ENCODE measurements at places on chromosomes 6 and 20. TPM values are rescaled to one million over a fixed set of nuclear protein-coding genes. Genes with fewer than 3 reads are reported as not detected.
A peak's percentile ranks its signal among the peaks of the same experiment; 100 is the strongest.

SLX4IP gene
- 4.5 TPM for total RNA-seq

- no peak for DNase-seq
These were observed 61.7 kb upstream of the SUPT3H start for GRCh38 chr6:45439459-45439858.

GRCh38 chr20:51054233-51054632, 31.3 kb upstream of the KCNG1 start:
- DNase-seq, result no peak

- peak; percentile 24 for DNase-seq
These were observed 93.0 kb upstream of the POPDC3 start for GRCh38 chr6:105272786-105273185.

DNA sequence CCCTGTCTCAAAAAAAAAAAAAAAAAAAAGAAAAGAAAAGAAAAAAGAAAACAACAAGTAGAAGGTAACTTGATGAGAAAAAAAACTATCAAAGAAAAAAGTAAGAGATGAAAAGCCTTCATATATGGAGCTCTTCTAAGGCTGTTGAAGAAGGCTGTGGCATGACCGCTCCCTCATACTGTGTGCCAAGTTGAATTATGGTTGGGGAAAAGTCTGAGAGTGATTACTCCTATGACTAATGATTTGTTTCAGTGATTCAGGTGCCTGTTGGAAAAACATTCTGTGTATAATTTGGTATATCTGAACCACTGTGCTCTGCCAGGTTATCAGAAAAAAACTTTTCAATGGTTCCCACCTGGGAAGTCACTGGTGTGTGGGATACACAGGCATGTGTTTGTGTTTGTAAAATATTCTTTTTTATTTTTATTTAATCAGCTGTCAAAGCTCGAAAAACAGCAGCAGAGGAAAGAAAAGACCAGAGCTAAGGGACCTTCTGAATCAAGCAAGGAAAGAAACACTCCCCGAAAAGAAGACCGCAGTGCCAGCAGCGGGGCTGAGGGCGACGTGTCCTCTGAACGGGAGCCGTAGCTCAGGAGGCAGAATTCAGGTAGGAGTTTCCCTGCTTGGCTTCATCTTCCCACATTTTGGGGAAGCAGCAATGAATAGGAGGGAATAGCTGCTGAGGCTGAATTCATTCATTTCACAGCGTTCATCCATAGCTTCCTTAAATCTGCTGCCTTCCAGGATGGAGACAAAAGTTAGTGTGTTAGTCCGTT, 69.7 kb upstream of the SCP2D1 start:
- no peak for DNase-seq

DNA sequence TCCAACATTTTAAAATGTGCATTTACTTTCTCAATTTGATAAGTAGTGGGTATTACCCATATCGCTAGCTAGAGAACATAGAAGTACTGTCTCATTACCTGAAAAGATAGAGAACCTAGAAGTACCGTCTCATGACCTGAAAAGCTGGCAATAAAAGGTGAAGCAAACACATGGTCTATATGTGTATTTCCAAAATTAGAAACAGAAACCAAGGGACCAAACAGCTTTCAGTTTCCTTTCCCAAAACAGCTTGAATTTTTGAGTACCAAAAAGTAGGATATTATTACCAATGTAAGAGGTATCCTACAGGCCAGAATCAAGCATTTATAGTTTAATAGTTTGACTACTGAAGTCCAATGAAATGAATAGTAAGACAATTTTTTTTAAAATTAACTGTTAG, 77.2 kb downstream of the KIF13A start:
- DNase-seq, result no peak

GRCh38 chr20:664576-664975, 11.0 kb downstream of the SCRT2 start:
- DNase-seq, result no peak

DNA sequence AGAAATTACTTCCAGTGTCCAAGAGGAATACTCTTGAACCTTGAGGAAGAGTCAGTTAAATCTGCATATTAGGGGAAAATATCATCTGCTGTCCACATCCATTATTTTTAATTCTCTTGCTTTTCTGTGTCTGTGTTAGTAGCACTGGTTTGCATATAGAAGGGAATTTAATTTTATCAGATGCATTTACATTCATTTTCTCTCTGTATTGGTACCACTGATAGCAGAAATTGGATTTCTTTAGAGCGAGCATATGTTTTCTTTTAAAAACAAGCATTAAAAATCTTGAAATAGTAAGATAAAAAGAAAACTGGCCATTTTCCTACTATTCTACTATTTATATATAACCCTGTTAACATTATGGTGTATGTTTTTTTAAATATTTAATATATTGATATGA, 83.8 kb downstream of the KIZ start:
- DNase-seq, result no peak

- no peak for DNase-seq
These were observed 4.4 kb downstream of the EFHC1 start for GRCh38 chr6:52424513-52424912.

- peak; percentile 57 for DNase-seq
These were observed 96.4 kb downstream of the BANF2 start for GRCh38 chr20:17796091-17796563.

PCIF1 gene
- total RNA-seq, result 27.2 TPM

DNA sequence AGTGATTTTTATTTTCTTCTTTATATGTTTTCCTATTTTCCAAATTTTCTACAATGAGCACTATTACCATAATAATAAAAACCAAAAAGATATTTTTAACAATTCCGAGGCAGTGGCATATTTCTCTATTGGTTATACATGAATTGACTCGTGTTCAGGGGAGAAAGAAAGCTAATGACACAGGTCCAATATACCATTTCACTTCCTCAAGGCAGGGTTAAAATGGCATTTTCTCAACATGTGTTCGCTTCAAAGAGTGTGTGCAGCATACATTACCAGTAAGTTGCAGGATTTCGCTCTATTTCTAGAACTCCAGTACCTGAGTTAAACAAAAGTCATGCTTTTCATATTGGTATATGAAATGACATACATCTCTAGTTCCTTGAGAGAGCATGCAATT, 35.1 kb upstream of the DTNBP1 start:
- DNase-seq, result no peak

GRCh38 chr20:37970856-37971245, 62.4 kb downstream of the TTI1 start:
- DNase-seq, result no peak

HLA-F gene
- 1.6 TPM for total RNA-seq

PI16 gene
- not detected for total RNA-seq

C4A gene
- total RNA-seq, result 5.2 TPM

DNA sequence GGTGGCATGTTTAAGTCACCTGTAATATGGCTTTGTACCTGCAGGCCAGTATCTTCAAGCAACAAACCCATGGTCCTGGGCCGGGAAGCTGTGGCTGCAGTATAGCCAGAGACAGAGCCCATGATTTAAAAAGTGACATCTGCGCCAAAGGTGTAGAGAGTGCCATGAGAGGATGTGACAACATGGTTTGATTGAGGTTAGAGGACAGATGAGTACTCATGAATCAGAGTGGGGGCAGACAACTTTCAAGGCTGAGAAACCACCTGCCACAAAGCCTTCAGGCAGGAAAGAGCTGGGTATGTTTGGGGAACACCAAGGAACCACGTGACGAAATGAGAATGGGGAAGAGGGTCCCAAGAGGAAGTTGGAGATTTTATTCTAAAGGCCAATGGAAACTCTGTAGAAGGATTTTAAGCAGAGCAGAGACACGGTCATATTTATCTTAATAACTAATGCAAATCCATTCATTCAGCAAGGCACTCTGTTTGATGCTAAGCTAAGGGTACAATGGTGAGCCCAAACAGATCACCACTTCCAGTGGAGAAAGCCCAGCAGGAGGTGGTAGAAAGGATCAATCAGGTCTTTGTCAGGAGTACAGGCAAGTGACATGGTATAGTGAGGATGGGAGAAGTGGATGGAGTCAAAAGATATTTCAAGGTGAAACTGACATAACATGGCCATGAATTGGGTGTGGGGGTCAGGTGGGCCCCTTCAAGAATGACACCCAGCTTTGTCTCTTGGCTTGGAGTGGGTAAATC, 3.4 kb upstream of the MICAL1 start:
- no peak for DNase-seq

ADAM33 gene
- 0.18 TPM for total RNA-seq

- DNase-seq, result no peak
These were observed 68.2 kb downstream of the C6orf52 start for GRCh38 chr6:10626154-10626741.

NHLRC1 gene
- total RNA-seq, result 2.3 TPM

GRCh38 chr6:159700970-159701369, 7.9 kb upstream of the SOD2 start:
- no peak for DNase-seq

SLC2A10 gene
- total RNA-seq, result 11.1 TPM

DNA sequence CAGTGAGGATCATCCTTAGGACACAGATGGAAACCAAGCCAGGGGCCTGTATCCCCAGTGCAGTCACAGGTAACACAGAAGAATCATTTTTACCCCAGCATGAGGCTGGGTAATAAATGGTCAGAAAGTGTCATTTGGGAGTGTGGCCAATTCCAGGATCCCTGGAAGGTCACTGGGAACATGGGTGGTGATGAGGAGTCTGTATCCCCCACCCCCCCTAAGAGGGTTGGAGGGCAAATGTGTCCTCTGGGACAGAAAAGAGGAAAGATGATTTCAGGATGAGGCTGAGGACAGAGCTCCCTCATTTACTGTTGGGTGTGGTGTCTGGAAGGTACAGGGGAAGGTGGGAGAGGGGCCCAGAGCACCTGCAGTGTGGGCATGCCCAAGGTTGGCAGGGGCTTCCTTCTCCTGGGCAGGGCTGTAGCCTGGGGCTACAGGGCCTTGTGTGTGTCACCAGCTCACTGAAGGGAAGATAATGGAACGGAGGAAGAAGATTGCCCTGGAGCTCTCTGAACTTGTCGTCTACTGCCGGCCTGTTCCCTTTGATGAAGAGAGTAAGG, 34.5 kb downstream of the PLCG1 start:
- DNase-seq, result no peak

GRCh38 chr6:144395014-144395413, 109.9 kb downstream of the UTRN start:
- peak; percentile 43 for DNase-seq

SMOC2 gene
- not detected for total RNA-seq

PACSIN1 gene
- total RNA-seq, result not detected

NOTCH4 gene
- total RNA-seq, result 120 TPM

ARHGAP18 gene
- total RNA-seq, result 86.1 TPM

OR2H2 gene
- total RNA-seq, result not detected

- peak; percentile 58 for DNase-seq
These were observed 16.2 kb downstream of the L3MBTL3 start for GRCh38 chr6:130034378-130035146.

- no peak for DNase-seq
These were observed 13.1 kb downstream of the NRSN1 start for GRCh38 chr6:24139080-24139479.

GRCh38 chr6:119917186-119917585, 567.6 kb upstream of the MAN1A1 start:
- DNase-seq, result no peak

DNA sequence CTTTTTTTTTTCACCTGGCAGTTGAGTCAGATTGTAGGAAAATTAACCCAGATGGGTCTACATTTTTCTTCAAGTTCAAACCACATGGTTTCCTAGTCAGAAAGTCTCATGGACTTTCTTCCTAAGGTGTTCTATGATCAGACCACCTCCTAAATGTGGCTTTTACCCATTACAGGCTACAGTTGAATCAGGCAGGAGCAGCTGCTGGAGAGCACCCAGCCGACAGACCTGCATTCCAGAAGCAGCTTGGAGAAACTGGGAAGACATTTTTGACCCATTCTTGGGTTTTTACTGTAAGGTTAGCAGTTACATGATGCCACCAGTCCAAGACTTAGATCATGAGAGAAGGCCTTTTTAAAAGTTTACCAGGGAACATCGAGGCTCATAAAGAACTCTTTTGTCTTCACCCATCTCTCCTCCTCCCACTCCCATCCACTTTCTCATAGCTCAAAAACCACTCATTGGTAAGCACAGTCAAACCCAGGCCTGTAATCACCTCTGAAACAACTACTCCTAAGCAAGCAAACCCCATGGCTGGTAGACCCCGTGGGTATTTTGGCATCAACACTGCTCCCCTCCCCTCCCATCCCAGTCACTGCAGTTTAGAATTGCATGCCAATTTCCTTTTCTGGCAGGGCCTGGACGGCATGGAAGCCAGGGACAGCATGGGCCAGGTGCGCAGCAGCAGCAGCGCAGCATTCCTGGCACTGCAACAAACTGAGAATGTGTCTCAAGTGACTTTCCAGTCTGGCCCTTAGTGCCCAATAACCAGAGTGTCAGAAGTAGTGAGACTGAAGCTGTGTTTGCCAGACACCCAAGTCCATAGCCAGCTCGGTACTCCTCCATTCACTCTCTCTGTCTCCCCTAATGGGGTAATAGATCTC, 113.7 kb downstream of the CLIC5 start:
- no peak for DNase-seq

BCL2L1 gene
- total RNA-seq, result 101 TPM

DNA sequence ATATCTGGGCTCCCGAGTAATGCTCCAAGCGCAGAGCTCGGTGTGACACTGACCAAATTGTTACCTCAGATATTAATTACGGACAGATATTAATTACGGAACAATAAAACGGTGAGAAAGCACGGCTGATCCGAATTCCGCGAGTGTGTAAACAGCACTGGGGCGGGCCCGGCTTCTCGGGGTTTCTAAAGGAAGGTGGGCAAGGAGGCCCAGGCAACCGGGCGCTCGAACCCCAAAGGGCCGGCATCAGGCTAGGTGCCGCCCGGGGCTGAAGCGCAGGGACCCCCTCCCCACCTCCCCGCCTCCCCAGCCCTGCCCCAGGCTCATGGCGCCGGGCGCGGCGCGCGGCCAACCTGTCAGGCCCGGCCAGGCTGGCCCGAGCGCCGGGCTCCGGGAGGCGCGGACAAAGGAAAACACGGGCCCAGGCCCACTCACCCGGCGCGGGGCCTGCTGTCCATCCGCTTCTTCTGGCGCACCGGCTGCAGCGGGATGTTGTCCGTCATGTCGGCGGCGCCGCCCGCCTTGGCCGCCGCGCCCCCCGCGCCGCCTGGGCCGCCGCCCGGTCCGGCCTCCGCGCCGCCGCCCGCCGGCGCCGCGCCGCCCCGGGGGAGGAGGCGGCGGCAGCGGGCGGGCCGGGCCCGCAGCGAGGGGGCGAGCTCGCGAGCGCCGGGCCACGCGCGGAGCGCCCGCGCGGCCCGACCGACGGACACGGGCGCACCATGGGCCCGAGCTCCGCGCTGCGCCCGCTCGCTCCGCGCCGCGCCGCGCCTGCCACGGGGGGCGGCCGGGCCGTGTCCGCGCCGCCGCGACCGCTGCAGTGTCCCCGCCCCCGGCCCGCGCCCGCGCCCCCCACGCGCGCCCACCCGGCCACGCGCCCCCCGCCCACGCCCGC, at the start of gene ATP9A:
Gene ATP9A (minus strand): TSS at position 524 of the 892 bp plus-strand sequence. CDS start 21 bp downstream, at position 503.
- DNase-seq, result no peak

GRCh38 chr6:104170401-104170800, 689.3 kb downstream of the HACE1 start:
- no peak for DNase-seq

PAX1 gene
- not detected for total RNA-seq

DNA sequence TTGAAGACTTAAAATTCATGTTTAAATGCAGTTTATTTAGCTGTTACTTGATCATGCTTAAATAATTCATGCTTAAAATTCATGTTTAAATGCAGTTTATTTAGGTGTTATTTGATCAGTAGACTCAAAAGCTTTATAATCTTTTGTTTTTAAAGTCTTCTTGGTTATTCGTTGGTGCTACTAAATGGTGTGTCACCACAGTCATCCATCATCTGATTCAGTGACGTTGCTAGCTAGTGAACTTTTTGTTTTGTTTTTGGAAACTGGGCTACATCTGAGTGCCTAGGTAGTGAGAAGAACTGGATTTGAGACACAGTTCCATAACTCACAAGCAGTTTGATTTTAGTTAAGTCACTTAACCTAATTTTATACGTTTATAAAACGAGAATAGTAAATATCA, 20.9 kb downstream of the SCAF8 start:
- peak; percentile 55 for DNase-seq

Data from endothelial cell of umbilical vein (primary cell).